Left lung (tissue), 14 donors: ENCODE measurements at places on chromosomes 2 and 18. TPM values are rescaled to one million over a fixed set of nuclear protein-coding genes. Genes with fewer than 3 reads are reported as not detected.

GRCh38 chr2:181041661-181042060, 61.3 kb downstream of the UBE2E3 start:
- no peaks in the 10 kb centered on the region for H3K27me3 ChIP-seq
- no peaks in the 10 kb centered on the region for H3K4me1 ChIP-seq
- H3K27ac ChIP-seq = no peak overlapping the region
- no peak overlapping the region for H3K4me3 ChIP-seq
- H3K36me3 ChIP-seq = no peaks in the 10 kb centered on the region

GRCh38 chr2:3037196-3038194, 340.1 kb downstream of the EIPR1 start:
- H3K4me3 ChIP-seq = no peak overlapping the region
- no peaks in the 10 kb centered on the region for H3K4me1 ChIP-seq
- H3K36me3 ChIP-seq = no peaks in the 10 kb centered on the region
- DNase-seq = no peak

DNA sequence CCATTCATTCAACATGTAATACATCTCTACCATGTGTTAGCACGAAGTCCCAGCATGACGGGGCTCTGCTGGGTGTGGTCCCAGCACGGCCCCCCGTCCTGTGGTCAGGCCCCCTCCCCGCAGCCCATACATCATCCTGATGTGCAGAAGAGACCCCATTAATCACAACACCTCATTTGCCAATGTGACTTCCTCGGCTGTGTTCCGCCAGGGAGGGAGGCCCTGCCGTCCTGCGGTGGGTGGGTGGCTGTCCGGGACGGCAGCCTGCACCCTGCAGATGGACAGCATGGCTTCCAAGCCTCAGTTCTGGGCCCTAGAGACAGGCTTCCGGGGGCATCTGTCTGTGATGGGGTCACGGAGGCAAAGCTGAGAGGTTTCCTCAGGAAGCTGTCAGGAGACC, 254.0 kb downstream of the CYP26B1 start:
- H3K4me1 ChIP-seq = no peaks in the 10 kb centered on the region
- no peaks in the 10 kb centered on the region for H3K27me3 ChIP-seq
- H3K4me3 ChIP-seq = no peak overlapping the region
- H3K36me3 ChIP-seq = no peaks in the 10 kb centered on the region
- DNase-seq = no peak

GRCh38 chr2:4217737-4218136, 514.4 kb downstream of the DCDC2C start:
- H3K4me3 ChIP-seq = no peak overlapping the region
- DNase-seq = no peak
- H3K4me1 ChIP-seq = no peaks in the 10 kb centered on the region
- H3K27me3 ChIP-seq = no peaks in the 10 kb centered on the region
- H3K36me3 ChIP-seq = no peaks in the 10 kb centered on the region

DNA sequence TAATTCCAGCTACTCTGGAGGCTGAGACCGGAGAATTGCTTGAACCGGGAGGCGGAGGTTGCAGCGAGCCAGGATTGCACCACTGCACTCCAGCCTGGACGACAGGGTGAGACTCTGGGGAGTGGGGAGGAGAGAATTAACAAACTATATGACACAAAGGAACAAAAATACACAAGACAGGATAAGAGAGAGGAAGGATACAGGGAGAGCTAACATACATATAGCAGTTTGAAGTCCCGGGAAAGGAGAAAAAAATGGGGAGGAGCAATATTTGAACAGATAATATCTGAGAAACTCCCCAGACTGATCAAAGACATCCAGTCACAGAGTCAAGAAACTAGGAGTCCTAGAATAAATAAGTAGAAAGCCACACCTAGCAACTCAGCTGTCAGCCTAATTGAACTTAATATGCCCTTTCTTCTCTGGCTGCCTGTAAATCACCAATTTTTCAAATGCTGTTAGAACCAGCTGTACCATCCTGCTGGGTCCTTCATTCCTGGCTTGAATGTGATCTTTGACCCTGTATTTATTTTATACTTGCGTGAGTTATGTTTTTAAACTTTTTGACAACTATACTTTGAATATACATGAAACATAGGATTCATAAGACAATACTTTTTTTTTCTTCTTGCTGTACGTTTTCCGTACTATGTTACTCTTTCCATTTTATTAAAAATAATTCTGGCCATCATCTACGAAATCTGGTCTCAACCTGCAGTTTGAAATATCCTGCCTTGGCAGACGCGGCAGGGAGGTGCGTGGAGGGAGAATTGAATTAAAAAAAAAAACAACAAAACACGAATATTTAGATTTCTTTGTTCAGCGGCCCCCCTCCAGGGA, 876 bp upstream of the CYP27A1 start:
- no peaks in the 10 kb centered on the region for H3K27me3 ChIP-seq
- no peak for DNase-seq
- peak overlapping the region; percentile 62 for H3K4me3 ChIP-seq
- H3K36me3 ChIP-seq = no peaks in the 10 kb centered on the region

- no peak overlapping the region for H3K4me3 ChIP-seq
- H3K27ac ChIP-seq = no peak overlapping the region
- no peaks in the 10 kb centered on the region for H3K36me3 ChIP-seq
Measured at GRCh38 chr2:186442885-186443284, 43.2 kb upstream of the ZC3H15 start.

- DNase-seq = peak; percentile 23
- H3K4me3 ChIP-seq = no peak overlapping the region
- no peaks in the 10 kb centered on the region for H3K27me3 ChIP-seq
- H3K27ac ChIP-seq = no peak overlapping the region
Measured at GRCh38 chr2:159185401-159186130, 100.9 kb downstream of the WDSUB1 start.

GRCh38 chr18:55000529-55000928, 41.3 kb upstream of the CCDC68 start:
- H3K4me1 ChIP-seq = no peaks in the 10 kb centered on the region
- H3K27me3 ChIP-seq = no peaks in the 10 kb centered on the region
- DNase-seq = no peak
- no peak overlapping the region for H3K4me3 ChIP-seq
- no peak overlapping the region for H3K27ac ChIP-seq
- H3K36me3 ChIP-seq = no peaks in the 10 kb centered on the region

GRCh38 chr18:42157420-42157819, 202.4 kb downstream of the PIK3C3 start:
- DNase-seq = no peak
- H3K4me1 ChIP-seq = no peaks in the 10 kb centered on the region
- no peak overlapping the region for H3K27ac ChIP-seq
- no peaks in the 10 kb centered on the region for H3K27me3 ChIP-seq
- no peaks in the 10 kb centered on the region for H3K36me3 ChIP-seq

DNA sequence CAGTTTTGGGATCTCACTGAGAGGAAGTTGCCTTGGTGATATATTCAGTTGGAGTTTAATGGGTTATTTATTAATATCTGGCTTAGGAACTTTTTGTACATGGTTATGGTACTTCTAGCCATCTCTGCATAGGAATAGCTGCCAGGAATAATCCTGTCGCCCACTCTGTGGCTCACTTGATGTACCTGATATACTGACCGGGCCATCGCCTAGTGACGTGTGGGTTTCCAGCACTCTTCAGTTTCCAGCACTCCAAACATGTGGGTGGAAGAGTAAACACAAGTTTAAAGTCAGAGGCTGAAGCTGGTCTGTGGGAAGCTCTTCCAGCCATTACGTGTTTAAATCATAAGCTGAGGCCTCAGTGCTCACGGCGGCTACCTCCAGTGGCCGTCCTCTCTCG, 44.3 kb upstream of the AGAP1 start:
- H3K4me3 ChIP-seq = no peak overlapping the region
- DNase-seq = peak; percentile 39
- no peaks in the 10 kb centered on the region for H3K4me1 ChIP-seq
- H3K36me3 ChIP-seq = no peaks in the 10 kb centered on the region

GRCh38 chr2:239608723-239609122, 207.9 kb upstream of the HDAC4 start:
- H3K36me3 ChIP-seq = no peaks in the 10 kb centered on the region
- H3K4me1 ChIP-seq = no peaks in the 10 kb centered on the region
- no peaks in the 10 kb centered on the region for H3K27me3 ChIP-seq
- no peak overlapping the region for H3K27ac ChIP-seq
- DNase-seq = no peak
- H3K4me3 ChIP-seq = no peak overlapping the region

GRCh38 chr18:60112369-60112768, 212.6 kb downstream of the PMAIP1 start:
- H3K36me3 ChIP-seq = no peaks in the 10 kb centered on the region
- no peak for DNase-seq
- H3K27ac ChIP-seq = no peak overlapping the region
- H3K4me1 ChIP-seq = no peaks in the 10 kb centered on the region
- H3K4me3 ChIP-seq = no peak overlapping the region

GRCh38 chr2:232955856-232956255, 57.2 kb downstream of the NGEF start:
- H3K27me3 ChIP-seq = peaks cover 5% of the 10 kb centered on the region
- H3K36me3 ChIP-seq = no peaks in the 10 kb centered on the region
- H3K27ac ChIP-seq = no peak overlapping the region
- no peak overlapping the region for H3K4me3 ChIP-seq

DNA sequence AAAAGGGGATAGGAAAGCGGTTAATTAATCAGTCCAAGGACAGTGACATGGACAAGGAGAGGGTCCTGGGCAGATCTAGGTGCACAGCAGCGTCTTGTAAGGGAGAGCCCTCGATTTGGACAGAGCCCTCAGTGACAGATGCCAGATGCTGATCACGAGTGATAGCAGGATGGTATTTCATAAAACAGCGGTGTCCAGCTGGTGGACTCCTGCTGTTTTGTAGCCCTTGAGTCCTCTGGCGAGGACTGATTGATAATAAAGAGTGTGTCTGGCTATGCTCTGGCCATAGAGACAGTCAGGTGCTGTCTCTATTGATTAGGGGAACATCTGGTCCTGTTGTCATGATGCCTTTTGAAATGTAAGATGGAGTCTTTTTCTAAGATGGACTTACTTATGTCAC, 180.7 kb downstream of the NCK2 start:
- no peak overlapping the region for H3K27ac ChIP-seq
- no peaks in the 10 kb centered on the region for H3K36me3 ChIP-seq
- H3K4me3 ChIP-seq = no peak overlapping the region
- no peak for DNase-seq

- no peak for DNase-seq
- H3K4me3 ChIP-seq = no peak overlapping the region
- no peak overlapping the region for H3K27ac ChIP-seq
- no peaks in the 10 kb centered on the region for H3K27me3 ChIP-seq
- no peaks in the 10 kb centered on the region for H3K36me3 ChIP-seq
Measured at GRCh38 chr2:59047373-59047995, 806.4 kb upstream of the FANCL start.

GRCh38 chr2:72367530-72368225, 220.0 kb upstream of the CYP26B1 start:
- H3K4me1 ChIP-seq = no peaks in the 10 kb centered on the region
- DNase-seq = no peak
- no peak overlapping the region for H3K4me3 ChIP-seq
- no peaks in the 10 kb centered on the region for H3K36me3 ChIP-seq
- no peaks in the 10 kb centered on the region for H3K27me3 ChIP-seq

GRCh38 chr18:57898506-57899124, 95.5 kb upstream of the ATP8B1 start:
- DNase-seq = no peak
- H3K27me3 ChIP-seq = no peaks in the 10 kb centered on the region
- no peak overlapping the region for H3K27ac ChIP-seq
- no peaks in the 10 kb centered on the region for H3K36me3 ChIP-seq
- H3K4me1 ChIP-seq = no peaks in the 10 kb centered on the region

GRCh38 chr2:43426305-43427031, 169.4 kb downstream of the THADA start:
- peaks cover 7% of the 10 kb centered on the region for H3K4me1 ChIP-seq
- H3K4me3 ChIP-seq = no peak overlapping the region
- H3K27ac ChIP-seq = peak overlapping the region; percentile 59
- DNase-seq = peak; percentile 73
- no peaks in the 10 kb centered on the region for H3K27me3 ChIP-seq

DNA sequence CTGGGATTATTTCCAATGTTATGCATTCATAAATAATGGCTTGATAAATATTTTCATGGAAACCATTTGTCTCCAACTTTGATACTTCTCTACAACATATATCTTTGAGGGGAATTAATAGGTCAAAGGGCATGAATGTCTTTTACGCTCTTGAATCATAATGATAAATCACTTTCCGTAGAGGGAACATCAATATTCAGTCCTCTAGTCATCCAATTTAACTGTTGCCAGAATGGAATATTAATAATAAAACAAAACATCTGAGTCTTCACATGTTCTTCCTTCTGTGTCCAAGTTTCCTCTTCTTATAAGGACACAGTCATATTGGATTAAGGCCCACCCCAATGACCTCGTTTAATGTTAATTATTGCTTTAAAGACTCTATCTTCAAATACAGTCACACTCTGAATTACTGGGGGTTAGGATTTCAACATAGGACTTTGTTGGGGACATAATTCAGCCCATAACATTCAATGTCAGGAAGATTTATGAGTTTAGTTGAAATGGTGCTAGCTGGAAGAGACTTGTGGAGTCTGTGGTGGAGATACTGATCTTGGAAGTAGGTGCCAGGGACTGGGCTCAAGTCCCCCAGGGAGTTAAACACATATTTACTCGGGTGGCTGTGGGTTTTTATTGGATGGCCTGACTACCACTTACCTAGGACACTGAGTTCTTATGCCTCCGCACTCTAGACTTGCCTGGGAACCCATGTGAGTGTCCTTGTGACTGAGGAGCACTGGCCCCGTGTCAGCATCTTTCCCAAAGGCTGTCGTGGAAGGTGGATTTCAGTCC, 85.0 kb upstream of the SEC11C start:
- no peaks in the 10 kb centered on the region for H3K36me3 ChIP-seq
- H3K4me3 ChIP-seq = no peak overlapping the region
- H3K27me3 ChIP-seq = no peaks in the 10 kb centered on the region
- peak overlapping the region; percentile 19 for H3K27ac ChIP-seq

Gene GALNT14
- 6.5 TPM for polyA plus RNA-seq

Gene PLEKHA3
- polyA plus RNA-seq = 24.9 TPM

Gene POLE4
- polyA plus RNA-seq = 45.0 TPM

Gene SEPTIN2
- polyA plus RNA-seq = 533 TPM

Gene RAB27B
- 10.7 TPM for polyA plus RNA-seq

Gene CAPN13
- 1.4 TPM for polyA plus RNA-seq

Gene ST8SIA5
- polyA plus RNA-seq = 0.32 TPM

Gene FER1L5
- 0.77 TPM for polyA plus RNA-seq

Gene UNC50
- polyA plus RNA-seq = 53.2 TPM

Gene IL36B
- not detected for polyA plus RNA-seq

Gene HSBP1L1
- polyA plus RNA-seq = 28.3 TPM

Gene ANKZF1
- 78.0 TPM for polyA plus RNA-seq

Gene FEV
- not detected for polyA plus RNA-seq

Gene NYAP2
- 0.21 TPM for polyA plus RNA-seq
